ENCODE measurements at places on chromosomes 7 and 10. TPM values are rescaled to one million over a fixed set of nuclear protein-coding genes. Genes with fewer than 3 reads are reported as not detected.

SPACDR gene
- 0.40 TPM for total RNA-seq

SPDYE11 gene
- total RNA-seq, result not detected

COA1 gene
- 29.4 TPM for total RNA-seq

NEUROD6 gene
- not detected for total RNA-seq

VPS37D gene
- total RNA-seq, result 2.6 TPM

SBDS gene
- 100 TPM for total RNA-seq

NUTM2E gene
- not detected for total RNA-seq

ITGB8 gene
- 31.2 TPM for total RNA-seq

AGMO gene
- total RNA-seq, result 0.22 TPM

All from lung microvascular endothelial cell (primary cell).